Myocyte (in vitro differentiated cells): ENCODE measurements at places on chromosomes 16 and 17.

DNA sequence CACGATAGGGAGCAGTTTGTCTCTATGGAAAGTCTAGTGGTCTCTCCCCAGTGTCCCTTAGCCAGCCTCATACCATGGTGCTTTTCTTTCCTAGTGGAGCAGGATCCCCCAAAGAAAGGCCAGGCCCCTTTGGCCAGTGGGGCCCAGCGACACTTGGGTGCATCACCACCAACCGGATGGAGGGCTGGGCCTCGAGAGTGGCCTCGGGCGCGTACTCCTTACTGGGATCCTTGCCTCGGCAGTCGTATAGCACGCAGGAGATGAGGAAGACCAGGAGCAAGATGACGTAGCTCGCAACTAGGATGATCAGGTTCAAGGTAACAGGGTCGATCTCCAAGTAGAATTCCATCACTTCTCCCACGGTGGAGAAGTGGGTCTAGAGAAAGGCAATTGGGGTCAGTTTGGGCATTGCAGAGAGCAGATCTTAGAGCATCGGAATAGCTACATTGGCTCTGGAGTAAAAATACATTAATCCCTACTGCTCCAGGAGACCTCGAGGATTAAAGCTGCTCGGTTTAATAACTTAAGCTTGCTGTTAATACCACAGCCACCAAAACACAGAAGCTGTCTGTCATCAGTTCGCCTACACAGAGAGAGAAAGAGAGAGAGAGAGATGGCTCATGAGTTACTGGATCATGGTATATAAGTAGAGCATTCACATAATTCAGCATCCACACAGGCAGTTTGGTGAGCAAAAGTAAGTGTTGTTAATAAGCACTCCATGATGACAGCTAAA lies at the start of gene SMIM36:
TSS of gene SMIM36 (minus strand) at position 467 of the 736 bp plus-strand sequence.
- DNase-seq, result no peak

DNA sequence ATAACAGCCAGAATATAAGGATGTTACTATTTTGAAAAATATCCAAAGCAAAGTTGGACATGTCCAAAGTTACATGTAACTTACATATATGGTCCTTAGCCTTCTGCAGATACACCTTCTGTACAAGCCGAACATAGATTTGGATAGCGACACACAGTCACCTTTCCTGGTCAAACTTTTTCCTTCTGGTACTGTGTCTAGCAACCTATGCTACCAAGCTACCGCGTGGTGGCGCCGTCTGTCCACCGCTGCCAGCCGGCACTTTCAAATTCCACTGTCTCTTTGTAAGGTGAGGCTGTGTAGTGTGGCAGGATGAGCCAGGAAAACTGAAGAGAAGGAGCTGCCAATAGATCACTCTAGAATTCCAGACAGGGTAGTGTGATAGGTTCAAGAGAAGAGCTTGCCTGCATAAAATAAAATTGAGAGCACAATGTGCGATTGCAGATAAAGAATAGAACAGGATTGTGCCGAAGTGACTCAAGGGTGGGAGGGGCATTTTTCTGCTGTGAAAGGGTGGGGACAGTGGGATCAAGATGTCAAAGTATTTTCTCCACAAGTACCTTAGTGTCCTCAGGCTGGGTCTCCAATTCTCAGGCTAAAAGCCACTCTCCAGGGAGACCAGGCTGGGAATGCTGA lies 366.9 kb downstream of the SLC39A11 start:
- peak; percentile 57 for DNase-seq

DNA sequence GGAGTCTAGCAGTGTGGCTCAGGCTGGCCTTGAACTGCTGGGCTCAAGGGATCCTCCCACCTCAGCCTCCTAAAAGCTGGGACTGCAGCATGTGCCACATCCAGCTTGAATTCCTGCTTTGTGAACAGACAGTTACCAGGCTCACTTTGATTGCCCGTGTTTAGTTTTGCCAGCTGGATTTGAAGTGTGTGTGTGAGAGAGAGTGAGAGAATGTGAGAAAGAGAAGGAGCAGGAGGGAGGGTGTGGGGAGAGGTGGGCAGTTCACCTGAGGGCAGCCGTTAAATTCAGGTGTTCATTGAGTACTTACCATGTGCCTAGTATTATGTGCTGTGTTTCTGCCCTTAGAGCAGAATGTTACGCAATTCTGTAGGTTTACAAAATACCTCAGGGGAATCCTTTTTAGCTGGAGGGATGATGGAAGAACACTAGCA lies 4.7 kb downstream of the DUSP14 start:
- DNase-seq, result no peak

DNA sequence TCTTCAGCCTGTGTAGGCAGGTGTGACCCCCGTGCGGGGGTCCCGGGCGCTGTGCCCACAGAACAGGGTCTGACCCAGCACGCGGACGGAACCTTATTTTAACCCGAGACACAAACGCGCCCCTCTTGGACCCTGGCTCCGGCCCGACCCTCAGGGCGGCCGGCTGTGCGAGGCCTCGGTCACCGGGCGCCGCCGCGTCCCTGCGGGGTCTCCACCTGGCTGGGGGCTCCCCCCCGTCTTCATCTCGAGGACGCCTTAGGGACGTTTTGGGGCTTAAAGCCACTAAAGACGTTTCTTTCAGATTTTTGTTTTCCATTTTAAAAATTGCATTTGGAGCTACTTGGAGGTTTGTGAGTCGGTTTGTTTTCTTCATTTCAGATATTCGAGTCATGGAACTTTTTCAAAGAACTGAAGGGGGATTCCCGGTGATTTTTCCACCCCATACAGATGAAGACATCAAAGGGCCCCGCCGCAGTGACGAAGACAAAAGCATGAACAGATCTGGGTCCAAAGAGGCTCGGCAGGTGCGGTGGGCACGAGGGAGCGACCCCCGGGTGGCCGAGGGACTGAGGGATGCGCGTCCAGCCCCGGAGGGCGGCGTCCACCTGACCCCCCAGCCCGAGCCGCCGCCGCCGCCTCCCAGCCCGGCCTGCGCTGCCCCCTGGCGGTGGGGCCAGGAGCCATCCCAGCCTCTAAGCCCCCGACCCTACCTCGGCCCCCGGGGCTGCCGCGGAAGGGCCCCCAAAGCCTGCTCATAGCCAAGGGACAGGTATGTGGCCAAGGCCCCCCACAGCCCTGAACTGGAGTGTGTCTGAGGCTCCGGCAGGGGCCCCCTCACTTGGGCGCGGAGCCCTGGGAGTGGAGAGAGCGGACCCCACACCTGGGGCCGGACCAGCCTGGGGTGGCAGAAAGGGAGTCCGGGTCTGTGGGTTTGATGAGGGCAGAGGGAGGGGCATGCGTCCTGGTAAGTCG lies 3.8 kb upstream of the CD7 start:
- no peak for DNase-seq

DNA sequence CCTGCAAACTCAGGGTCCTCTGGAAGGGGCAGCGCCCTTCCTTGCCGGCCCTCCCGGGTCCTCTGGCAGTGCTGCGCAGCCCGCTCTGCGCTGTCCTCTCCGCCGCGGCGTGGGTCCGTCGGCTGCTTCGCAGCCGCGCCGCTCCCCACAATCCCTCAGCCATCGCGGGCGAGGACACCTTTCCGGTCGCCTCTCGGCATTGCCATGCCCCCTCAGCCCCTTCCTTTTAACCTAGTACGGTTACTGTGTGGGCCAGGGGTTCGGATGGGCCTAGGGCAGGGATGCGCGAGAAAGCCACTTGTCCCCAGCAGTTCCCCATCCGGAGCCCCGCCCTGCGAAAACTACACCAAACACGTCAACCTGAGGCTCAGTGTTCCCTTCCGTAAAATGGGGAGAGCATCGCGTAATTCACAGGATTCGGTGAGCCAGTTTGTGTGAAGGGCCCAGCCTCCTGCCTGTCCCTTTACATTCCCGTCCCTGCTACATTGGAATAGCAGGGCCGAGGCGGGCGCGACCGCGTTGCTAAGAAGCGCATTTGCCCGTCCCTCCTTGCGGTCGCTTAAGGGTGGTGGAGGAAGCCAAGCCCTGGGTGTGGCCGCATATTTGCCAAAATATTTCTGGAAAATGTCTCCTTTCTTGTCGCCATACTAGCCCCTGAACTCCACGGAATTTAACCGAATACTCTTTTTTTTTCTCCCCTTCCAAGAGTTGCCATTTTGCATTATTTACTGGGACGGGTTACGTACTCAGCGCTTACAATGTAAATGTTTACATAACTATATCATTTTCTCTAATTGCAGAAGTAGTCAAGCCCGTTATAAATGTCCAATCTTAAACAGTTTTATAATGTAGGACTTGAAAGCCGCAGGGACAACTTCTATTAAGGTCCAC lies 13.2 kb downstream of the COPZ2 start:
- DNase-seq, result peak; percentile 93

GRCh38 chr17:34872640-34873039 lies 88.6 kb downstream of the CCT6B start:
- no peak for DNase-seq

DNA sequence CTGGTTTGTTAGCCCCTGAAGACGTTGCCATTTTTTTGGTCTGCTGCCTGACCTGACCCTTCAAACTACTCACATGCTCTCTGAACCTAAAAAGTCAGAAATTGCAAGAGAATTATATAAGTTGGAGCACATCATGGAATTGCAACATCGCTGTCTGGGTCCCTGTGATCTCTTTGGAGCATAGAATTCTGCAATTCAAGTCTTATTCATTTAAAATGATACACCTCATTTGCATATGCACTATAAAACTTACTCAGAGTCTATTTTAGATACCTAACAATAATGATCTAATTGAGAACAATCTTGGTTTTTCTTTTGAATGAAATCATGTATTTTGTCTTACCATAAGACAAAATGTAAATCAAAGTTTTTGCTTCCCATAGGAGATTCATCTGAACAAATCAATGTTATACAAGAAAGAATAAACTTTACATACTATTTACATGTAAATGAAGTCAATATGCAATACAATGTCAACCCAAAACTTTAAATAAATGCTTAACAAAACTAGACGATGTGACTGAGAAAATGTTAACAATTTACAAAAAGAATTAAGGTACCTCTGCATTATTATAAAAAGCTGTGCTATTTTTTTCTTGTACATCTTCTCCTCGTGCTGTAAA lies 99.7 kb downstream of the HELZ start:
- DNase-seq, result no peak

- DNase-seq, result no peak
Measured at GRCh38 chr16:84928679-84929420, 82.5 kb downstream of the ZDHHC7 start.

- DNase-seq, result peak; percentile 19
Measured at GRCh38 chr16:81901484-81901883, 109.8 kb downstream of the SDR42E1 start.

DNA sequence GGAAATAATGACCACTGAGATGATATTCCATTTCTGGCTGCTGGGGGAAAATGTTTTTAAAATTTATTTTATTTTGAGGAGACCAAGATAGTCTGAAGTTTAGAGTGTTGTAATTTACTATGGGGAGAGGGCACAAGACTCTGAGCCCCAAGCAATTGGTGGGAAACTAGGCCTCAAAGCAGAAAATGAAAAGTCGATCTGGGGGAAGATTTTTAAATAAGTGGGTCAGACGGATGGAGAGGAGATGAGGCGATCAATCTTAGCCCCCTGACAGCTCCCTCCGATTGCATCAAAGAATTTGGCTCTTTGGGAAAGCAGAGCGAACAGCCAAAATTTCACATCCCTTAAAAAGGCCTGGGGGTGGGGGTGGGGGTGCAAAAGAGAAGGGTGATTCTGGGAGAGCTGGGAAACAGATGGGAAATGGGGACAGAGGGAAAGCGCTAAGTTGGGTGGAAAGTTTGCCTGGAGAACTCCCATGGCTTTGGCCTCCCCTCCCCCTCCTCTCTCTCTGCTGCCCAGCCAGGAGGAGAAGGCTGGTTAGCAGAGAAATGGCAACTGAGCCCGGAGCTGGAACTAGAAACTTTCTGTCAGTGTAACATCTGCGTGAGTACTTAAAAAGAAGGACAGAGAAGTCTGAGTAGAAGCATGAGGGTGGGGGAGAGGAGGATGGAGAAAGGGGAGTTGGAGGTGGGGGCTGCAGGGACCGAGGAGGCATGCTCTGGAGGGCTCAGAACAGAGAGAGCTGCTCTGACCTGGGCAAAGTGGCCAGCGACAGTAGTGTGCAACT lies 1.4 kb upstream of the HOXB2 start:
- peak; percentile 53 for DNase-seq

- DNase-seq, result no peak
Measured at GRCh38 chr16:79665970-79666369, 65.4 kb upstream of the MAF start.

GRCh38 chr17:70230850-70231640 lies 61.7 kb downstream of the KCNJ2 start:
- DNase-seq, result no peak
